ENCODE measurements at places on chromosomes 7 and 10.

DNA sequence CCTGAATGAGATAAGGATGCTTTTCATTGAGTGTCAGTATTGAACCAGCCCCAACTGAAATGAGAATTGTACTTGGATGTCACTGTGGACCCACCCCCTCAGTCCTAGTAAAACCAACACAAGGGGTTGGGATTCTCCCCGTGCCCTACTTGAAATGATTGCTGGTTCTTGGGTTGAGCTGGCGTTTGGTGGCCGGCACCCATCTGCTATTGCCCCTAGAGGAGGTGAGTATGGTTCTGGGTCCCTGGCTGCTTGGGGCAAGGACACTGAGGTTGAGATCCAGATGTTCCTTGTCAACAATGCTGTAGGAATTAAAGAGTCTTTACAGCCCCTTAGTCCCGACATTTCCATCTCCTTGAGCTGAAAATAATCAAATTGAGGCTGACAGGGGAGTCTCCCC is 170.0 kb upstream of the ZNF32 start:
- no peak for DNase-seq

DNA sequence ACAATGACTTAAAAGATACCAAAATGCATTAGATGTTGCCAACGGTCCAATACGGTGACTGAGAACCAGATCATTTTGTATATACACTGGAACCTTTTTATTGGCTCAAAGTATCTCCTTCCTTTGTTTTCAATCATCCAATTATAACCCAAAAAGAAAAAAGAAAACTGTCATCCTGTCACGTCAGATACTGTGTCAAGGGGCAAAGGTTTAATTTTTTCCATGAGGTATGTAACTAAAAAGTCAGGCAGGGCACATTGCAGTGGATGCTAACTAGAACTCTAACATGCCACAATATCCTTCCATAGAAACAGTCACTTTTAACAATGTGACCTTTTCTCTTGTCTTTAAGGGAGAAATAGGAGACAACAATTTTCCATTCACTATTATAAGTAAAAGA is 267.6 kb upstream of the NEBL start:
- DNase-seq = no peak

DNA sequence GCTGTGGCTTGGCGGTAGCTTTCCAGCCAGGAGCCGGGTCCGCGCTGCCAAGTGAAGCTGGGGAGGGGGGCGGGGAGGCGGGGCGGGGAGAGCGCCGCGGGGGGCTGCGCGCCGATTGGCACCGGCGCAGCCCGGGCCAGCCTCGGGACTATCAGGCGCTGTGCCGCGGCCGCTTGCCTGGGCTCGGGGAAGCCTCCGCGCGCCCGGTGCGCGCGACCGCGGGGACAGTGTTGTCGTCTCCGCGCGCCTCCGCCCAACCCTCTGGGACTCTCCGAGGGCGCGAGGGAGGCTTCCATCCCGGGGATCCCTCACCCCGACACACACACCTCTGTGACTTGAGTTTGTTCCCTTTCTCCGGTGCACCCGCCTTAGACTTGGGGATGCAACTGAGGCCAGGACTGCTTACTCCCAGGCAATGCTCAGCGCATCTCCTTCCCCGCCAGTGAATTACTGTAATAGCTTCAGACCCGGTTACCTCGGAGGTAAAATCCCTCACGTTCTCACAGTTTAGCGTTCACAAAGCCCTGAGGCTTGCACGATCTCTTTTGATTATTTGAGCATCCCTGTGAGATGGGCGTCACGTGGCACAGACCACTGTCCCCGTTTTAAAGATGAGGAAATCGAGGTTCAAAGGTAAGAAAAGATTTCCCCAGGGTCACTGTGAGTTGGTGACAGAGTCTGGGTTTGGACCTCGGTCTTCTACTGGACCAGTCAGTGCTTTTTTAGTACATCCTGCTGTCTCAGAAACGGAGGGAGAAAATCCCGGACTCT is at the start of gene NKX1-2:
Gene NKX1-2, minus strand, starts transcription at position 24 of the 771 bp plus-strand sequence. CDS start 92 bp downstream, outside the sequence.
- no peak for DNase-seq

DNA sequence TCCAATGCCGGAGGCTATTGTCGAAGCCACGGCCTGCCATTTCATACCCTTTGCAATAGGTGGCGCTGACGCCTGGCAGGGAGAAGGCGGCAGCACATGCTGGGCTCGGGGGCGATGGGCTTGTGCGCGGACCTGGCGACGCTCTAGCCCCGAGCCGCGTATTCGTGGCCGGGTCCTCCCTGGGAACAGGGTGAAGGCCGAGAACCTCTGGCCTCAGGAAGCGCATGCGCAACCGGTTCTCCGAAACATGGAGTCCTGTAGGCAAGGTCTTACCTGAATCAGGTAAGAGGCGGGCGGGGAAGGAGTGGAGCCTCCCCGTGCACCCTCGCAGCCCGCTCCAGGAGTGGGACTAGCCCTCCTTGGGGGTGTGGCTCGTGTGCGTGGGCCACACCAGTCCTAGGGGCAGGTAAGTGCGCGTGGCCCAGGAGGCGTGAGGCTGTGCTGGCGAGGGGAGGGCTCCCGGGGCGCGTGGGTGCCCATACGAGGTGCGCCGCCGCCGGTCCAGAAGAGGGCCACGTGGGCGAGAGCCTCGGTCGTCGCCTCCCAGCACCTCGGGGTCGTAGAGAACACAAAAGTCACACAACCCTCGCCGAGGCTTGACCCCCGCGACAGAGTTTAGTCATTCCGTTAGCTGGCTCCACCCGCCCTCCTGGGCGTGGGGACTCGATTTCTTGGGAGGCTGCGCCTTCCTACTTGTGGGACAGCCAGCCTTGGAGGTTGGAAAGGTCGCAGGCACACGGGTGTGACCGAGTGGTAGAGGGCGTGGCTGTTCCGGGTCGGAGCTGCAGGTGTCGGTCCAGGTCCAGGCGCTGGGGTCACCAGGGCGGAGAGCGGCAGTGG is 5.6 kb upstream of the MEST start:
- no peak for DNase-seq

- DNase-seq = no peak
Measured at GRCh38 chr7:41628901-41629300, 74.0 kb downstream of the INHBA start.

DNA sequence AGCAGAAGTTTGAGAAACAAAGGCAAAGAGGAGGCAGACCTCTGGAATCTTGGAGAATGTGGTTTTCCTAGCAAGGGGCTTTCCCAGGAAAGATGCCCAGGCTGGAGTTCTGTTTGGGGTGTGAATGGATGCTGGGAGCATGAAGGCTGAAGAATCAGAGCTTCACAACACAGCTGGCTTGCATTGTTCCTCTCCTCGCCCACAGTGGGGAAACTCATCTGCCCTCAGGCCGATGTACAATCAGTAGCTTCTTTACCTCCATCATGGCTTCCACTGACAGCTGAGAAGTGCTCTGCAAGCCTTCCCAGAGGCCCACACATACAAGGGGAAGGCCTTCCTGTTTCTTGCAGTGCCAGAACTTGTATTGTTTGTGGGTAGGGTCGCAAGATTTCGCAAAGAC is 90.8 kb upstream of the HECTD2 start:
- DNase-seq = no peak

Data from stimulated activated CD8-positive, alpha-beta memory T cell treated with anti-CD3 and anti-CD28 coated beads, Interleukin-15, amount 100 ng/mL, for 24 hours (primary cell).